ENCODE measurements at places on chromosomes 1 and 21.

DNA sequence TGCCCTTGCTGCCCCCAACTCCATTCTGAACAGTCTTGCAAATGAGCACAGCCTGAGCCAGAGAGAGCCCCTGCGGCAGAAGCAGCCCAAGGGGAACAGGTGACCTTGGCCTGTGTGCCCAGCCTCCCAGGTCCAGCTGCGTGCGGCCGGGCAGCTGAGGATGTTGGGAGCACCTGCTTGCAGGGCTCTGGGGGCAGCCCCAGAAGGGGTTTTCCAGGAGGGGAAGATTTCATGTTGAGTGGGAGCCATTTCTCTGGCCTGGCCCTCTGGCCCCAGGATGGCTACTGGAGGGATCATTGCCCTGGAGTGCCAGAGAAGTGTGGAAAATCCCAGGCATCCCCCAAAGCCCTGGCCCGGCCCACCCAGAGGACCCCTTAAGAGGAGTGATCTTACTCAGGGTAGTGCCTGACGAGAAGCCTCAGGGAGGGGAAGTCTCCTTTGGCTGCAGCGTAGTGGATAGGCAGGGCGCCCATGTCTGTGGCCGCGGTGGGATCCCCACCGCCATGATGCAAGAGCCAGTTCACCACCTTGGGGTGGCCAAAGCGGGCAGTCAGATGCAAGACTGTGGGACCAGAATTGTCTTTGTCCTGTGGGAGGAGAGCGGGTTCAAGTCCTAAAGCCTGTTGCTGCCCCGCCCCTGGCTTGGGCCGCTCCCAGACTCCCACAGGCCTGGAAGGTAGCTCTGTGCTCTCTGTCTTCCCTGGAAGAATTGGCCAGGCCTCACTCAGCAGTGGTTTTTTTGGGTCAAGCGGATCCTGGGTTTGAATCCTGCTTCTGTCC, 20.6 kb upstream of the RNU1-4 start:
- no peak for DNase-seq

DNA sequence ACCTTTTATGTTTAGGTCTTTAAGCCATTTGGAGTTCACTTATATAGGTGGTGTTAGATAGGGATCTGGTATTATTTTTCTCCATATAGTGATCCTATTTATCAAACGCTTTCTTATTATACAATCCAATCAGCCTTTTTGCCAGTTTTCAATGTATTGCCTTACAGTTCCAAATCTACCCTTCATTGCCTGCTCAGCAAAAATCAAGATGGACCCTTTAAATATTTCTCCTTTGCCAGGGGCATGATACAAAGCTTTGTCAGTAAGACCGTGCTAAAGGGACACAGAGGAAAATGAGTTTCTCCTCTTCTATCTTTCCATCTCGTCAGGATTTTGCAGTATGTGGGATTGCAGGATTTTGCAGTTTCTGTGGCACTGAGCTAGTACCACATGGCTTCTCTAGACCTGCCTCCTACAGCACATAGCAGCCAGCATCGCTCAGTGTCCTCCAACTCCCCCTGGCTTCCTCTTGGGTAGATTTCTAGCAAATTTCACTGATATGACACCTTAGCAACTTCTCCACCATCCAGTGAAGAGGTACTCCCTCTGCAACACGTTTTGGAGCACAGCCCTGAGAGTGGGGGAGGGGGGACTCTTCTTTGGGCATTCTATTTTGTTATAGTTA, 22.5 kb upstream of the CAP1 start:
- no peak for DNase-seq

DNA sequence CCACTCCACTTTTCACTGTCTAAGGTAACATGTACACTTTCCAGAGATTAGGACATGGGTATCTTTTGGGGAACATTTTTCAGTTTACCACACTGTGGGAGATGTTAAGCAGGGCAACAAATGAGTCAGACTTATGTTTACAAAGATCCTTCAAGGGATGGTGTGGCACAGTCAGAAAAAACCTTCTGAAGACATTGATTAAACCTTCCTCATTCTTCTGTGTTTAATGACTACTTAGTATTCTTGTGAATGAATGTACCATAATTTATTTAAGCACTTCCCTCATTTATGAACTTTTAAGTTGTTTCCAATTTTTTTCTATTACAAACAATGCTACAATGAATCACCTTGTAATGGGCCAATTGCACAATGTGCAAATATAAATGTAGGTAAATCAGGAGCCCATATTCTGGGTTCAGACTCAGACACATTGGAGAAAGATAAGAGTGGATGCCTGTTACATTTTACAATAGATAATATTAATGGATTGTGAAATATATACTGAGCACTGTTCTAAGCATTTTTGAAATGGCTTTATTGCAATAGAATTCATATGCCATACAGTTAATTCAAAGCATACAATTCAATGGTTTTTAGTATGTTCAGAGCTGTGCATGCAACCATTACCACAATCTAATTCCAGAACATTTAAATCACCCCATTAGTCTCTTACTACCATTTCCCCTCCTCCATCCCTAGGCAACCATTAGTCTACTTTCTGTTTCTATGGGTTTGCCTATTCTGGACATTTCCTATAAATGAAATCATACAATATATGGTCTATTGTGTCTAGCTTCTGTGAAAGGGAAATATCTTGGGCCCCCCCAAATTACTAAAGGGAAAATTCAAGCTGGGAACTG, 1.9 kb upstream of the SFT2D2 start:
- no peak for DNase-seq

- no peak for DNase-seq
These were observed 51.7 kb upstream of the SOD1 start for GRCh38 chr21:31607791-31608190.

GRCh38 chr1:221839782-221840395, 98.0 kb upstream of the DUSP10 start:
- DNase-seq, result peak; percentile 68

GRCh38 chr1:55418208-55419000, 203.2 kb upstream of the USP24 start:
- no peak for DNase-seq

GRCh38 chr1:224302947-224303346, 27.0 kb downstream of the NVL start:
- DNase-seq, result no peak

GRCh38 chr1:47948126-47948525, 49.1 kb downstream of the TRABD2B start:
- DNase-seq, result no peak

- no peak for DNase-seq
These were observed 182.2 kb downstream of the GIPC2 start for GRCh38 chr1:78227705-78228635.

DNA sequence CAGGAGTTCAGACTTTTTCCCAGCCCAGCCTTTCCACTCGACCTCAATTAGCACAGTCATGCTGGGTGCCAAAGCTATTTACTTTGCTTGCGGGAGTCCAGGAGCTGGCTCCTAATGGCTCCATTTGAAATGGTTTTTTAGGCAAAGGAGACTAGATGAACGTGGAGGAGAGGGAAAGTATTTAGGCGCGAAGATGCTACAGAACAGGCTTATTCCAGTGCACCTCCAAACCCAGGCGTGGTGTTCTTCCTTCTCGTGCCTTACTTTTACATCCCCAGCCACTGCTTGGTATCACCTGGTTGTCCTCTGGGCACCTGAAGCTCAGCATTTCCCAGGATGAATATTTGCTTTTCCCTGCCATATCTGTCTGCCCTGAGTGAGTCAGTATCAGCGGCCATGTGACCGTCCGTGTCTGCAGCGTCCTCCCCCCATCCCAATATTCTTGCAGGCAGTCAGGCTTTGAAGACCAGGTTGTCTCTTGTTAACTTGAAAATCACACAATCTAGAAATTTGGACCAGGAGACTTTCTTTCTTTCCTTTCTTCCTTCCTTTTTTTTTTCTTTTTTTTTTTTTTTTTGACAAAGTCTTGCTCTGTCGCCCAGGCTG, 198.5 kb downstream of the DYRK1A start:
- no peak for DNase-seq

DNA sequence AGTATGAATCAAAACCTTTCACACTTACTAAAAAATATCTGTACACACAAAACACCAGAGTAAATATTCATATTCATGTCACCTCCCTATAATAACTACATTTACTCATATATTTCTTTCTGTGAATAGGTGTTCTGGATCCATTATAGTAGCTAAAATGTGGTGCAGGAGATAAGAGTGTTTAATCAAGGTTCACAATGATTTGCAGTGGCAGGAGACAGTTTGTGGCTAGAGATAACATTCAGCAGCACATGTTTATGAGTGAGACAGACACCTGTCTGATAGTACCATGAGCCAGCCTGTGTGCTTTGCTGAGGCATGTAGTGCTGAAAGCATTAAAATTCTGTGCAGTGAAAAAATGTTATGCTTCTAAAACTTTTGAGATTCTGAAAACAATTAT, 410.3 kb downstream of the SRGAP2C start:
- no peak for DNase-seq

- DNase-seq, result no peak
These were observed 1.1 kb downstream of the CHML start for GRCh38 chr1:241638909-241639622.

GRCh38 chr1:200415789-200416593, 6.2 kb upstream of the ZNF281 start:
- DNase-seq, result no peak

GRCh38 chr21:46414965-46415275, 43.8 kb upstream of the DIP2A start:
- no peak for DNase-seq

DNA sequence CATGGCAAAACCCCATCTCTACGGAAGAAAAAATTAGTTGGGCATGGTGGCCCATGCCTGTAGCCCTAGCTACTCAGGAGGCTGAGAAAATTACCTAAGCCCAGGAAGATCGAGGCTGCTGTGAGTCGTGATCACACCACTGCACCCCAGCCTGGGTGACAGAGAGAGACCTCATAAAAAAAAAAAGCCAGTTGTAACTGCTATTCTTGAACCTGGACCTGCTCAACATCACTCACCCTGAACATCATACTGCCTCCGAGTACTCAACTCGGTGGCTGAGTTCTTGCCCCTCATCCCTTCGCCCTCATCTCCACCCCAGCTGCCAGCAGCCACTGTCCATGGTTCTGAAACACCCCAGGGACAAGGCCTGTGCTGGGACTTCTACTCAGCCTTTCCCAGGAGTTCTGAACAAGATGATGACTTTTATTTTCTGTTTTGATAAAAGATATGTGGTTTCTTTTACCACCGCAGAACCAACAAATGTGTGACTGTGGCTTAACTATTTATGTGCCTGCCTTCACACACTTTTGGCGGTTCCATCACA, 5.4 kb upstream of the DISP3 start:
- no peak for DNase-seq

DNA sequence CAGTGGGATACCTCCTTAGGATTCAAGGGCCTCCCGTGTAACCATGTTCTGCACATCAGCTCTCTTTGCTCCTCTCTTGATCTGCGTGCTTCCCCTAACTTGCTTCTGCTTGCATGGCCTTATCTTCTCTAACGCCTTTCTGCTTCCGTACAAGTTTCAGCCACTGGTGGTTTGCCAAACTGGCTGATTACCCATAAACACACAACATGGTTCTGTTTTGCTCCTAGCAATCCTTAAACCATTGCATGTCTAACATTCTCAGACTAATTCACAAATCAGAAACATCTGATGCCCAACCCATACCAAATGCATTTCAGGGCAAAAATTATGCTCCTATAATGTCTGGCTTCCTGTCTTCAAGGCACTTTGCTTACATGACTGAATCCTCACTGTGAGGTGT, 166.4 kb downstream of the PBX1 start:
- DNase-seq, result no peak

DNA sequence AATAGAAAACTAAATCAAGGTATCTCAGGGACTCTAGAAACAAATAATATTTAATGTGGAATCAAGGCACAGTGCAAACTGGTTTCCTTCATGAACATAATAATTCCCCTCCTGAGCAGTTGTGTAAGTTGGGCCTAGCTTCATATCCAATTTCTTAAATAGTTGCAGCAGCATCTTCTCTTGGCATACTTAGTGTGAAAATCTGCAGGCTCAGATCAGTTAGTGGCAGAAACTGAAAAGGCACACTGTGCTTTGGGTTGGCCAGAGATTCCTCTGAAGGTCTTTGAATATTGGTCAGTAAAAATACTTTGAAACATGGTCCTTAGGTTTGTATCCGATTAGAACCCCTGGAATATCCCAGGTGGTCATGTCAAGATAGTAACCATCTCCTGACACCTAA, 52.5 kb downstream of the CHRM3 start:
- no peak for DNase-seq

DNA sequence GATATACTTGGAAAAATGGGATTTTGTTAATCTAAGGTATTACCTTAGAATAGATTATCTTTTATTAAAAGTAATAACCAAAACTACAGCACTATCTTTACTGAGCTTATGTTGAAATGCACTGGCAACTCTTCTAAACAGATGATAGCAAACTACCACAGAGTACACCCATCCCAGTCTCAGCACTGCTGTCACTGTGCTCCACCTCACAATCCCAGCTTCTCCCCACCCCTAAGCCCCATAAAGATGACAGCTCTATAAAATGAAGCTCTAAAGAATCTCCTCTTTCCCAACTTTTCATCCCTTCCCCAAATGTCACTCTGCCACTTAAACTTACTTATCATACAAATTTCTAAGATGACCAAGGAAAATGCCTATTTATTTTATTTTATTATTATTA, 6.4 kb downstream of the DSTYK start:
- DNase-seq, result no peak

GRCh38 chr1:82775406-82776000, 974.8 kb downstream of the ADGRL2 start:
- DNase-seq, result peak; percentile 36

GRCh38 chr1:74767490-74767889, 34.5 kb downstream of the TYW3 start:
- no peak for DNase-seq

All from activated T-cell treated with anti-CD3 and anti-CD28 coated beads for 48 hours (primary cell).